ENCODE measurements at places on chromosomes 6 and 20. TPM values are rescaled to one million over a fixed set of nuclear protein-coding genes. Genes with fewer than 3 reads are reported as not detected.

MAN1A1 gene
- 245 TPM for total RNA-seq

GRCh38 chr6:170187669-170188566 lies 103.0 kb downstream of the DLL1 start:
- H3K4me3 ChIP-seq: no peak overlapping the region
- no peaks in the 10 kb centered on the region for H3K27me3 ChIP-seq
- no peaks in the 10 kb centered on the region for H3K4me1 ChIP-seq
- H3K36me3 ChIP-seq: no peaks in the 10 kb centered on the region
- DNase-seq: no peak

- no peak overlapping the region for H3K27ac ChIP-seq
- no peaks in the 10 kb centered on the region for H3K36me3 ChIP-seq
- no peaks in the 10 kb centered on the region for H3K27me3 ChIP-seq
- no peak overlapping the region for H3K4me3 ChIP-seq
- peaks cover 21% of the 10 kb centered on the region for H3K4me1 ChIP-seq
- DNase-seq: no peak
Observed at GRCh38 chr20:31916708-31917107, 35.1 kb downstream of the PDRG1 start.

GRCh38 chr20:13320702-13321101 lies 99.6 kb downstream of the ISM1 start:
- H3K27me3 ChIP-seq: no peaks in the 10 kb centered on the region
- no peak for DNase-seq
- no peak overlapping the region for H3K27ac ChIP-seq
- H3K4me1 ChIP-seq: peaks cover 9% of the 10 kb centered on the region

SRMS gene
- total RNA-seq: not detected

GRCh38 chr6:29590218-29590808 lies 5.4 kb downstream of the OR2H2 start:
- H3K27me3 ChIP-seq: no peaks in the 10 kb centered on the region
- H3K36me3 ChIP-seq: no peaks in the 10 kb centered on the region
- H3K4me3 ChIP-seq: no peak overlapping the region
- H3K27ac ChIP-seq: no peak overlapping the region

RFX6 gene
- 6.8 TPM for total RNA-seq

GRCh38 chr6:83153883-83154521 lies 39.1 kb downstream of the PGM3 start:
- H3K4me1 ChIP-seq: no peaks in the 10 kb centered on the region
- H3K27ac ChIP-seq: no peak overlapping the region
- H3K4me3 ChIP-seq: no peak overlapping the region
- no peaks in the 10 kb centered on the region for H3K27me3 ChIP-seq
- DNase-seq: peak; percentile 11

GRCh38 chr20:61502433-61502832 lies 250.4 kb downstream of the CDH4 start:
- no peak overlapping the region for H3K27ac ChIP-seq
- H3K27me3 ChIP-seq: no peaks in the 10 kb centered on the region
- no peak for DNase-seq
- H3K36me3 ChIP-seq: no peaks in the 10 kb centered on the region
- H3K4me3 ChIP-seq: no peak overlapping the region

GRCh38 chr20:52270001-52270606 lies 78.5 kb upstream of the ZFP64 start:
- no peaks in the 10 kb centered on the region for H3K27me3 ChIP-seq
- H3K27ac ChIP-seq: no peak overlapping the region

DNA sequence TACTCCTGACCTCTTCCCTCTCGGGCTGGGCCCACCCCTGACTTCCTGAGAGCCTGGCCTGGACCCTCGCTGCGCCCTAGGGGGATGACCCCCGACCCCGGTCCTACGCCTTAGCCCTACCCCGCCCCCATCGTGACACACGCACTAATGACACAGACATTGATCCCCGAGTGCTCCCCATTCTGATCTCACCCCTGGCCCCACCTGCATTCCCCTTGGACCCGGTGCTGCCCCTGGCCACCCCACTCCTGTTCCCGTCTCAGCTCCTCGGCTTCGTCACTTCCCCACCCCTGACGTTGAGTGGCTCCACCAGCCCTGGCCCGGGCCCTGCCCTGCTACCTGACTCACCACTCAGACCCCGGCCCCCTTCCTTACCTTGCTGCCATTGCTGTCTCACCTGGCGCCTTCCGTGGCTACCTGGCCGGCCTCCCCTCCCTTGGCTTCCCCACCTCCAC lies 12.1 kb downstream of the RBCK1 start:
- no peaks in the 10 kb centered on the region for H3K27me3 ChIP-seq
- H3K4me1 ChIP-seq: no peaks in the 10 kb centered on the region
- H3K4me3 ChIP-seq: no peak overlapping the region
- DNase-seq: no peak
- no peak overlapping the region for H3K27ac ChIP-seq
- H3K36me3 ChIP-seq: no peaks in the 10 kb centered on the region

GNAS gene
- total RNA-seq: 841 TPM

Measured in hepatocyte (in vitro differentiated cells).